ENCODE measurements at places on chromosomes 3 and 15.
A peak's percentile ranks its signal among the peaks of the same experiment; 100 is the strongest.

- DNase-seq: no peak
- H3K27me3 ChIP-seq: no peaks in the 10 kb centered on the region
- peaks cover 2% of the 10 kb centered on the region for H3K36me3 ChIP-seq
- peaks cover 31% of the 10 kb centered on the region for H3K4me1 ChIP-seq
- no peak overlapping the region for H3K27ac ChIP-seq
- H3K4me3 ChIP-seq: no peak overlapping the region
Observed at GRCh38 chr15:52440414-52440813, 88.3 kb downstream of the MYO5A start.

GRCh38 chr3:4680871-4681300, 187.7 kb downstream of the ITPR1 start:
- H3K4me1 ChIP-seq: no peaks in the 10 kb centered on the region
- no peak overlapping the region for H3K27ac ChIP-seq
- H3K4me3 ChIP-seq: no peak overlapping the region

- H3K36me3 ChIP-seq: no peaks in the 10 kb centered on the region
- no peak overlapping the region for H3K27ac ChIP-seq
- no peak for DNase-seq
- no peaks in the 10 kb centered on the region for H3K27me3 ChIP-seq
Observed at GRCh38 chr15:29008846-29009245, 123.1 kb downstream of the APBA2 start.

- H3K27ac ChIP-seq: no peak overlapping the region
- H3K36me3 ChIP-seq: peaks cover 75% of the 10 kb centered on the region
- H3K27me3 ChIP-seq: no peaks in the 10 kb centered on the region
- no peaks in the 10 kb centered on the region for H3K4me1 ChIP-seq
- no peak for DNase-seq
Observed at GRCh38 chr3:182843478-182843877, 50.2 kb downstream of the ATP11B start.

DNA sequence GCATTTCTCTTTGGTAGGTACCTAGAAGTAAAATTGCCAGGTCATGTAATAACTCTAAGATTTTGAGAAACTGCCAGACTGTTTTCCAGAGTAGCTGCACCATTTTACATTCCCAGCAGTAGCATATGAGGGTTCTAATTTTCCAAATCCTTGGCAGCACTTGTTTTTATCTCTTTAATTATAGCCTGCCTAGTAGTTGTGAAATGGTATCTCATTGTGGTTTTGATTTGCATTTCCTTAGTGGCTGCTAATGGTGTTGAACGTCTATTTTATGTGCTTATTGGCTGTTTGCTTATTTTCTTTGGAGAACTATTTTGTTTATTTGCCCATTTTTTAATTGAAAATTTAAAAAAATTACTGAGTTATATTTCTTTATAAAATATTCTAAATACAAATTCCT, 117.9 kb downstream of the TCF12 start:
- H3K4me3 ChIP-seq: no peak overlapping the region
- no peak for DNase-seq
- H3K27me3 ChIP-seq: no peaks in the 10 kb centered on the region
- H3K36me3 ChIP-seq: peaks cover 3% of the 10 kb centered on the region
- peaks cover 63% of the 10 kb centered on the region for H3K4me1 ChIP-seq

DNA sequence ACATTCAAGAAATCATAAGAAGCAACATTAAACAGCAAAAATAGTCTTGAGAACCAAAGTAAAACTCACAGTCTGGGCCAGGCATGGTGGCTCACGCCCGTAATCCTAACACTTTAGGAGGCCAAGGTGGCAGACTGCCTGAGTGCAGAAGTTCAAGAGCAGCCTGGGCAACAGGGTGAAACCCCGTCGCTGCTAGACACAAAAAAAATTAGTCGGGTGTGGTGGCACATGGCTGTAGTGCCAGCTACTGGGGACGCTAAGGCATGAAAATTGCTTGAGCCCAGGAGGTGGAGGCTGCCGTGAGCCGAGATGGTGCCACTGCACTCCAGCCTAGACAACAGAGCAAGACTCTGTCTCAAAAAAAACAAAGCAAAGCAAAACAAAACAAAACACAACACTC, 117.7 kb upstream of the GOLGA6L6 start:
- H3K4me3 ChIP-seq: no peak overlapping the region
- H3K27me3 ChIP-seq: no peaks in the 10 kb centered on the region
- no peak for DNase-seq
- H3K4me1 ChIP-seq: no peaks in the 10 kb centered on the region

- H3K27me3 ChIP-seq: peaks cover 35% of the 10 kb centered on the region
- no peaks in the 10 kb centered on the region for H3K36me3 ChIP-seq
- no peak for DNase-seq
- no peaks in the 10 kb centered on the region for H3K4me1 ChIP-seq
- H3K27ac ChIP-seq: no peak overlapping the region
Observed at GRCh38 chr3:127135241-127136023, 57.5 kb upstream of the PRR23E start.

DNA sequence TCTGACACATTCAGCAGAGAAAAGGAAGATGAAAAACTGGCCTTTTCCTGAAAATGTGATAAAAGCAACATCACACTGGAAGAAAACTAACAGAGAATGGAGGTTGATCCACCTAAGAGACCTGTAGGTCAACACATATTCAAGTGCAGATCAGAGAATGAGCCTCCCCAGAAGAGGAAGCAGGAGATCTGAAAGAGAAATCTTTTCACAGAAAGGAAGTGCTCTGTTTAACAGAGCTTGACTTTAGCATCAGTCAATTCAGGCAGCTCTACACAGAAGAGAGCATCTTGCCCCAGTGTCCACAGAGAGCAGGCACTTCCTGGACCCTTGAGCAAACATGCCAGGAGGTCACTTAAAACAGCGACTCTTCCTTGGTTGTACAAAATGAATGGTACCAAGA, 655.4 kb upstream of the GBE1 start:
- no peaks in the 10 kb centered on the region for H3K27me3 ChIP-seq
- H3K36me3 ChIP-seq: no peaks in the 10 kb centered on the region
- no peak for DNase-seq
- H3K4me1 ChIP-seq: no peaks in the 10 kb centered on the region

DNA sequence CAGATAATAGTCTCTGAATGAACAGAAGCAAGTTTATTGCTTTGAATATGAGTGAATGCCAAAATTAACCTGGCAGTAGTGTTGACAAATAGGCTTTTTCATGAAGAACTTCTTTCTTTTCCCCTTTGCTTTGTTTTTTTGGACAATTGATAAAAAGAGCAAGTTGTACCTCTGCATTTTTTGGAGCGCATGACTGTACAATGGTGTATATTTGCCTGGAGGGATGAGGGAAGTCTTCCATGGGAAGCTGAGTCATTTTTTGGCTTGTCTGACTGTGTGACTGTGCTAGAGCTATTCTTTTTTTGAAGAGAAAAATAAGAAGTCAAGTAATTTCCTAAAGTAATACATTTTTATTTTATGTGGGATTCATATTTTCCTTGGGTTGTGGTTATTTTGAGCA, 186.9 kb downstream of the KLHL25 start:
- no peak overlapping the region for H3K4me3 ChIP-seq
- H3K27ac ChIP-seq: no peak overlapping the region
- peaks cover 46% of the 10 kb centered on the region for H3K36me3 ChIP-seq
- DNase-seq: no peak
- peaks cover 5% of the 10 kb centered on the region for H3K4me1 ChIP-seq

- no peak for DNase-seq
- H3K4me1 ChIP-seq: no peaks in the 10 kb centered on the region
- H3K4me3 ChIP-seq: no peak overlapping the region
- no peak overlapping the region for H3K27ac ChIP-seq
Observed at GRCh38 chr3:136067211-136067610, 101.7 kb downstream of the PPP2R3A start.

DNA sequence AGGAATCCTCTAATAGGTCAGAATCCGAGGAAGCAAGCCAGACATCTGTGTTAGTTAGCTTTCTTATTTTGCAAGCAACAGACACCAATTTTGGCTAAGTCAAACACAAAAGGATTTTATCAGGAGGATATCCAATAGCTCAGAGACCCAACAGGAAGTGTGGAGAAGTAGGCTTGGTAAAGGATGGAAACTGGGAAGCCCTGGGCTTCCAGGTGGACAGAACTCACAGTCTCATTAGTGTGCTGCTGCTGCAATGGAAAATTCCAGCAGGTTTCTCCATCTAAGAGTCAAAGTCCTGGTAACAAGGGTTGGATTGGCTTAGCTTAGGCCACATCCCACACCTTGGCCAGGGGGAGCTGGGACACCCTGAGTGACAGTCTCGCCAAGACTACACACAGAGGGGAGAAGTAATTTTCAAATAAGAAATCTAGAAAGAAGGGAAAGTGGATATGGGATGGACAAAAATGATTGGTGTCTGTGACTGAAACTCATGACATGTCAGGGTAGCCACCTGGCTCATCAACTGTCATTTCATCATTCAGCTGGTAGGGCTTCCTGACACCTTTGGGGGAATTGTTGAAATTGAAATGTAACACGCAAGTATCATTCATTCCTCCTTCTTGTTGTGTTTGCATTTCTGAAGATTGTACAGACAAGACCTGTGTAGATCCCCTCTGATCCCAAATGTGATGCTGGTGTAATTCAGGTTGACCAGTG, 158.6 kb downstream of the THSD4 start:
- no peak for DNase-seq
- H3K27ac ChIP-seq: no peak overlapping the region
- no peak overlapping the region for H3K4me3 ChIP-seq
- H3K36me3 ChIP-seq: no peaks in the 10 kb centered on the region

DNA sequence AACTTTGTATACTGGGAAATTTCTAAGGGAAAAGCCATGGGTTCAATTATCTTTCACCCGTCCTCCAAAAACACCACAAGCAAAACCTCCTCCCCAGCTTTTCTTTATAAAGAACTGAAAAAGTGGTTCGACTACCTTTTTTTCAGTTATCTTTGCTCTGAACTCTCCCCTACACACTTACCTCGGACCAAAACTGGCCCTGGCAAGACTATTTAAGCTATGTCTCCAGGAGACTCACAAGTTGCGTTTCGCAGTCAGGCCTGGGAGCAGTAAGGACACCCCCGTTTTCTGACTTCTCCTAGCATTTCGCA, 645 bp downstream of the COPS2 start:
- peaks cover 44% of the 10 kb centered on the region for H3K4me1 ChIP-seq
- H3K27ac ChIP-seq: peak overlapping the region; percentile 95
- no peak for DNase-seq
- H3K27me3 ChIP-seq: no peaks in the 10 kb centered on the region

DNA sequence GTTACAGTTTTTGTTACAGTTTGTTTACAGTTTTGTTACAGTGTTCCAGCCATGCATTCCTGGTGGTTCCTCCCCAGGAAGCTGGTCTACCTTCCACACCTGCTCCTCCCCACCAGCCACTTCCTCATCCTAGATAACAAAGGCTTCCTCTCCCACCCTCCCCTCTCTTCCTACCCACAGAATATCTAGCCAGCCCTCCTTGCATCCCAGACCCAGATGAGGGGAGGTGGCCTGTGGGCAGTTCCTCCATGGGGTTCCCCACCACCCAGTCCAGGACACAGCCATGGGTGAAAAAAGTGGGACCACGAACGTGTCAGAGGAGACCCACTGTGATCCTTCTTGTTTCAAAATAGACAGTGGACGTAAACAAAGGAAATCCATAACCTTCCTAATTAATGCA, 122.8 kb upstream of the ABHD17C start:
- no peaks in the 10 kb centered on the region for H3K4me1 ChIP-seq
- no peak overlapping the region for H3K4me3 ChIP-seq
- peaks cover 14% of the 10 kb centered on the region for H3K27me3 ChIP-seq
- DNase-seq: no peak
- no peaks in the 10 kb centered on the region for H3K36me3 ChIP-seq
- H3K27ac ChIP-seq: no peak overlapping the region

DNA sequence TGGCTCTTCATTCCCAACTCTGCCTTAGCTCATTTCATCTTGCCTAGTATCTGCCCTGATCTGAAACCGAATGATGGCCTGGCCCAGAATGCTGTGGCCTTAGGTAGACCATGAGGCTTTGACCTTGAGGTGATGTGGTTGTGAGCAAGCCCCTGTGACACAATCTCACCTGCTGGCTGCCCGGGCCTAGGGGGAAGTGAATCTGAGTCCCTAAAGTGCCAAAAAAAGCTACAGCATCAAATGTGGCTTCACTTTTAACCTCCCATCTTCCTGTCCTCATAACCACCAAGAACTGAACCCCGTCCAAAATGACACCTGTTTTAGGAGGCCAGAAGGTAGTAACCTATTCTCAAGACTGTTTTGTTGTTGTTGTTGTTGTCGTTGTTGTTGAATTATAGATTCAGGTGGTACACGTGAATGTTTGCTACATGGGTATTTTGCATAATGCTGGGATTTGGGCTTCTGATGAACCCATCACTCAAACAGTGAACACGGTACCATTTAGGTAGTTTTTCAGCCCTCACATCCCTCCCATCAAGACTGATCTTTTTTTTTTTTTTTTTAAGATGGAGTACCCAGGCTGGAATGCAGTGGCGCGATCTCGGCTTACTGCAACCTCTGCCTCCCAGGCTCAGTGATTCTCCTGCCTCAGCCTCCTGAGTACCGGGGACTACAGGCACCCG, 54.6 kb downstream of the MCCC1 start:
- peaks cover 53% of the 10 kb centered on the region for H3K36me3 ChIP-seq
- H3K4me1 ChIP-seq: peaks cover 36% of the 10 kb centered on the region
- no peak for DNase-seq
- H3K27me3 ChIP-seq: no peaks in the 10 kb centered on the region

GRCh38 chr3:37887824-37888223, 26.1 kb downstream of the CTDSPL start:
- H3K27ac ChIP-seq: no peak overlapping the region
- H3K36me3 ChIP-seq: no peaks in the 10 kb centered on the region
- peaks cover 15% of the 10 kb centered on the region for H3K27me3 ChIP-seq
- DNase-seq: no peak
- no peak overlapping the region for H3K4me3 ChIP-seq
- H3K4me1 ChIP-seq: no peaks in the 10 kb centered on the region

DNA sequence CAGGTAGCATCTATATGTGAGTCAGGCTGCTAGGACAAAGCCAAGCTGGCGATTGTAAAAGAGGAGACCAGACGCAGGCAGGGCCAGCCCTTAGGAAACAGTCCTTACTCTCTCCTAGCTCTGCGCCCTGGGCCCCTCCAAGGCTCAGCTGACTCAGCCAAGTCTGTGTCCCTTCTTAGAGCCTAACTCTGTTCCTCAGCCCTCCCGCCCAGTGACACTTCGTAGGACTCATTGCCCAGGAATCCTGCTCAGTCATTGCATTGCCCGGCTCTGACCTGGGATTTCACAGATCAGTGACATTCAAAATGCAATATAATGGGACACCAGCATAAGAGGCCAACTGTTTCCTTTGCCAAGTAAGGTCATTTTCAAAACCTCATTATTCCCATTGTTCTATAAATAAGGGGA, 244.2 kb downstream of the TLE3 start:
- H3K27me3 ChIP-seq: no peaks in the 10 kb centered on the region
- DNase-seq: no peak
- no peaks in the 10 kb centered on the region for H3K36me3 ChIP-seq
- H3K27ac ChIP-seq: no peak overlapping the region
- peaks cover 15% of the 10 kb centered on the region for H3K4me1 ChIP-seq

- H3K4me3 ChIP-seq: no peak overlapping the region
- no peaks in the 10 kb centered on the region for H3K27me3 ChIP-seq
- no peaks in the 10 kb centered on the region for H3K36me3 ChIP-seq
- DNase-seq: no peak
- H3K27ac ChIP-seq: no peak overlapping the region
- peaks cover 8% of the 10 kb centered on the region for H3K4me1 ChIP-seq
Observed at GRCh38 chr15:90358124-90359033, 6.3 kb downstream of the ZNF774 start.

GRCh38 chr15:58443308-58443707, 11.5 kb downstream of the LIPC start:
- H3K4me3 ChIP-seq: no peak overlapping the region
- H3K36me3 ChIP-seq: no peaks in the 10 kb centered on the region
- H3K27me3 ChIP-seq: no peaks in the 10 kb centered on the region
- no peak for DNase-seq
- H3K4me1 ChIP-seq: no peaks in the 10 kb centered on the region

- no peak overlapping the region for H3K27ac ChIP-seq
- no peaks in the 10 kb centered on the region for H3K36me3 ChIP-seq
- H3K27me3 ChIP-seq: peaks cover 3% of the 10 kb centered on the region
- no peaks in the 10 kb centered on the region for H3K4me1 ChIP-seq
- no peak overlapping the region for H3K4me3 ChIP-seq
- DNase-seq: no peak
Observed at GRCh38 chr3:69209413-69209812, 87.0 kb upstream of the LMOD3 start.

Measured in activated B cell treated with CpG ODN at 0.5 μM for 24 hours (primary cell).